H9 (cell line): ENCODE measurements at places on chromosomes 1 and 21.

GRCh38 chr1:182779530-182779929 is 10.0 kb upstream of the NPL start:
- DNase-seq, result no peak

DNA sequence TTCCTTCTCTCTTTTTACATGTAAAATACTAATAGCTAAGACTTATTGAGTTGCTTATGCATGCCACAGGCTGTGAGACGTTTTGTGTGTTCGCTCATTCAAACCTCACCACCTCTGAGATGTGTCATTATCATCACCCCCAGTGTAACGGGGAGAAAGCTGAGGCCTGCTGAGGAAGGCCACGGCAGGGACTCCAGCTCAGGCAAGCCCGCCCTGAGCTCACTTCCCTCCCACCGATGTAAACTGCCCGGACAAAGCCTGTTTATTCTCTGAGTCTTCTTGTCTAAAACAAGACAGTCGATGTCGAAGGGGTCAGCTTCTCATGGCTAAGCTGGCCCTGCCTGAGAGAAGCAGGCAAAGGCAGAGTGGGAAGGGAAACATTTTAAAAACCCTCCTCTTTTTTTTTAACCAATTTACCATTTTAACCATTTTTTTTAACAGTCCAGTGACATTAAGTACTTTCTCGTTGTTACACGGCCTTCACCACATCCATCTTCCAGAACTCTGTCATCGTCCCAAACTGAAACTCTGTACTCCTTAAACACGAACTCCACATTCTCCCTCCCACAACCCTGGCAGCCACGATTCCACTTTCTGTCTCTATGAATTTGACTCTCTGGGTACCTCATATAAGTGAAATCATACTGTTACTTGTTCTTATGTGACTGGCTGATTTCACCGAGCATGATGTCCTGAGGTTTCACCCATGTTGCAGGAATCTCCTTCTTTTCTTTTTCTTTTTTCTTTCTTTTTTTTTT is 204.8 kb upstream of the GALNT2 start:
- no peak for DNase-seq

DNA sequence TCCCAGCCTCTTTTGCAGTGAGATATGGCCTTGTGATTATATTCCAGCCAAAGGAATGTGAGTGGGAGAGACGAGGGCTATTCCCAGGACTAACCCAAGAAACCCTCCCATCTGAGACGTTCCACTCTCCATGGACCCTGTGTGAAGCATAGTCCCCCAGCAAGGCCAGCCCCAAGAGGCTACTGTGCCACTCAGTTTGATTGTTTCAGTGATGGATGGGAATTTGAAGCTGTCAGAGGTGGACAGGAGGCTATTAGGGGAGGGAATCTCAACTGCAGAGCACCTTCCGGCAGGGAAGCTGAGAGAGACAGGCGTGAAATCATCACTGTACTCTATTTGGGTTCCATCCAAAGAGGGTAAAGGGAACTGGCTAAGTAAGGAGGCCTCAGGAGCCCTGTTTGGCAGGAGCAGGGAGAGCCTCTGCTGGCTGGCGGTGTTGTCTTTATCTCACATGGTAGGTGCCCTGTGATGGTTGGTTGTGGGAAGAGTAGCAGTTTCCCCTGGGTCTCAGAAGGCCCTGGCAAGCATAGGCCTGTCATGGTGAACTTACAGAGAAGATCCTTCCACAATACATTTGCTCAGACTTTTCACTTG is 3.4 kb upstream of the TEX35 start:
- no peak for DNase-seq

DNA sequence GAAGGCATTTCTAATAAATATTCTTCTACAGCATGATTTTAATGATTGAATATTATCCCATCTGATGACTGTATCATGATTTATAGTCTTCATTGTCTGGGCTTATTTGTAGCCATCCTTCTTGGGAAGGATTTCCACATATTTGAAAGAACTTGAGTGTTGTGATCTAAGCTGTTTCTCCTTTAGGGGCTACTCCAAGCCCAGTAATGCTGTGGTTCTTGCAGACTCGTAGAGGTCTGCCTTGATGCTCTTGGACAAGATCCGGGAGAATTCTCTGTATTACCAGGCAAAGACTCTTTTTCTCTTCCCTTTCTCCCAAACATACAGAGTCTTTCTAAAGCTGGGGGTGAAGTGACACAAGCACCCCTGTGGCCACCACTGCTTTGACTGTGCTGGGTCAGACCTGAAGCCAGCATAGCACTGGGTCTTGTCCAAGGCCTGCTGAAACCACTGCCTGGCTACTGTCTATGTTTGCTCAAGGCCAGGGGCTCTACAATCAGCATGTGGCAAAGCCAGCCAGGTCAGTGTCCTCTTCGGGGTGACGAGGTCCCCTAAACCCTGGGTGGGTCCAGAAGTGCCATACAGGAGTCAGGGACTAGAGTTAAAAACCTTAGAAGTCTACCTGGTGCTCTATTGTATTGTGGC is 107.4 kb downstream of the GIPC2 start:
- DNase-seq, result no peak

DNA sequence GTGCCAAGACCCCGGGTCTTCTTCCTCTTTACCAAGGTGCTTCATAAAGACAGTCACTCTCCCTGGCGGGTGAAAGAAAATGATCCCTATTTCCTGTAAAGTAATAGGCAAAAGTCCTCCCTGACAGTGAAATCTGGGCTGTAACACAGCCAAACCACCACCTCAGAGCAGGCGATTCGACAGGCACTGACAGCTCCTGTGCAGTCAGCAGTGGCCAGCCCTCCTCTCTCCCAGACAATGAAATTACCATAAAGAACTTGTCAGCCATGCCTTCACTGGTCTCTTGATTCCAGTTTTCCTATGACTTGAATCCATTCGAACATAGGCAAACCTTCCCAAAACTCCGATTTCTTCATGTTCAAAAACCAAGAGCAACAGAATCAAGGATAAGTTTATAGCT is 492.2 kb upstream of the DAB1 start:
- no peak for DNase-seq

- DNase-seq, result no peak
Measured at GRCh38 chr1:59143133-59143487, 153.8 kb upstream of the FGGY start.

DNA sequence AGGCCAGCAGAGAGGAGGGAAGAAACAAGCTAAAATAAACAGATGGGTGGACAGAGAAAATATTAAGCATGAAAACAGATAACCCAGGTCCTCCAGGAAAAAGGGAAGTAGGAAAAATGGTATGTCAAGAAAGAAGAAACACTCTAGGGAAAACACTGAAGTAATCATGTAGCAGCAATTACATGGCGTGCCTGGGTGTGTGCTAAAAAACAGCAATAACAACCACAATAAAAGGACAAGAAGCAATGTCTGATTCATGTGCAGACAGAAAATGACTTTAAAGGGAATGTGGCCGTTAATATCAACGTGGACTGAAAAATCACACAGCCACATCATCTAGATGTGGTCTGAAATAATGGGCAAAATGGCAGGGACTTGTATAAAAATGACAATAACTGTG is 369.7 kb downstream of the PTBP2 start:
- DNase-seq, result no peak

- DNase-seq, result no peak
Measured at GRCh38 chr1:195744256-195744655, 864.0 kb downstream of the KCNT2 start.

GRCh38 chr21:14842601-14843000 is 222.2 kb downstream of the NRIP1 start:
- no peak for DNase-seq

DNA sequence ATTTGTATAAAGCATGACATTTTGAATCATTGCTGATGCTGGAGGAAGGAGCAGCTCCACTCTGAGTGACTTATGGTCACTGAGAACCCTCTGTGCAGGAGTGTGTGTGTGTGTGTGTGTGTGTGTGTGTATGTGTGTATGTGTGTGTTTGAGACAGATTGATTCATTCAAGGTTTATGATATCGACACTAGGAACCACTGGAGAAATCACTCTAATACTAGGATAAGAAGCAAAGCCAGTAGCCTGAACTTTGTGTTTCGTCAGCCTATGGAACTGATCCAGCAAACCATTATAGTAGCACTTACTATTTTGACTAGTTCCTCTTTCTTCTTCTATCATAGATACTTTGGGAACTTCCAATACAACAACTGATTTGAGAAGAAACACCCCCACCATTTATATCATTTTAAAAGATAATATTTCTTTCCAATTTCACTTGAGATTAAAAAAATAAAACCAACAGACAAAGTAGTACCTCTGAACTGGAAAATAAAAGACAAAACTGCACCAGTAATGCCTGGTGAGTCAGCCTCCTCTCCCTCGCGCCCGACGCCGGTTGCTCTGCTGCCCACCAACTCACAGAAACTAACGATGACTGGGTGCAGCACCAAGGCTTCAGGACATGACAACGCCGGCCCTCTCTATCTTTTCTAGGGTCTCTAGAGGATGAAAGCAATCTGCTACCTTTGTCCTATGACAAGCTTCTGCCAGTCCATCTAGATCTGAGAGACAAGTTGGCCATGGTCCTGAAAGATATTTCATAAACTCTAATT is 20.9 kb downstream of the SLAMF1 start:
- no peak for DNase-seq

DNA sequence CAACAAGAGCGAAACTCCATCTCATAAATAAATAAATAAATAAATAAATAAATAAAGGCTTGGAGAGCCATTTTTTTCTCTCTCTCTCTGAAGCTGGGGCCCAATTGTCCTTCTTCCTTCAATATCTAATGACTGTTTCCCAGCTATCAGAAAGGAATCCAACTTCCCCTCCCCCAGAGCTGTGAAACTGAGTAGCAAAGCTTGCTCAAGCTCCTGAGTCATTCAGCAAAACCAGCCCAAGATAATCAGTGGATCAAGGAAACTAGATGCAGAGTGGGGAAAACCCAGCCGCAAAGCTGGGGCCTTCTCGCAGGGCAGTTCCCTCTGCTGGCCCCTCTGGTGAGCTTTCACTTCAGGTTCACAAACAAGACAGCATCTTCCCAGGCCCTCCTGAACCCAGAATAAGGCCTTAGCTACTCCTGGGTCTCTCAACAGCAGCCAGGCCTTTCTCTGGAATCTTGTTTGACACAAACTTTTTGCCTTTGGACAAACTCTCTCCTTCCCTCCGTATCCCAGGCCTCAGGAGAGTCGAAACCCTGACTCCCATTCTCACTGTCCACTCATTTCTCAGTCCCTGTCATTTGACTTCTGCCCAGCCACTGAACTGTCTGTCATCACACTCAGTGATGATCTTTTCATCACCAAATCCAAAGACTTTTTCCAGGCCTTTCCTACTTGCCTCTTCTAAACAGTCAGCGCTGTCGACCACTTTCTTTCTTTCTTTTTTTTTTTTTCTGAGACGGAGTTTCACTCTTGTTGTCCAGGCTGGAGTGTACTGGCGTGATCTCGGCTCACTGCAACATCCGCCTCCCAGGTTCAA is 18.0 kb upstream of the PTP4A2 start:
- DNase-seq, result peak; percentile 67

DNA sequence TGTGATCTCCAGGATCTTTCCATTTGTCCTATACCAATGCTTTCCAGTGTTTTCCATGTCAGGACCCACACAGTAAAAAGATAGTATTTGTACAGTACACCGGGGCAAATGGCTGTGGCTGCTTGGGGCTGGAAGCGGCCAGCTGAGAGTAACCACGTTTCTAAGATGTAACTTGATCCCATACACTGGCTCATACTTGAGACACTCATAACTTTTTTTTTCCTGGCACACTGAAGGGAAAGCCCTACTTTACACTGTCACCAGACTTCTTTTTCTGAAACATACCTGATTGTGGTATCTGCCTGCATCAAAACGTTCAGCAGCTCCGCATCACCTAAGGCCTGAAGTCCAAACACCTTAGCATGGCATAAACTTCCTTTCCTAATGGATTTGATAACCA is 21.6 kb downstream of the VPS13D start:
- DNase-seq, result no peak

DNA sequence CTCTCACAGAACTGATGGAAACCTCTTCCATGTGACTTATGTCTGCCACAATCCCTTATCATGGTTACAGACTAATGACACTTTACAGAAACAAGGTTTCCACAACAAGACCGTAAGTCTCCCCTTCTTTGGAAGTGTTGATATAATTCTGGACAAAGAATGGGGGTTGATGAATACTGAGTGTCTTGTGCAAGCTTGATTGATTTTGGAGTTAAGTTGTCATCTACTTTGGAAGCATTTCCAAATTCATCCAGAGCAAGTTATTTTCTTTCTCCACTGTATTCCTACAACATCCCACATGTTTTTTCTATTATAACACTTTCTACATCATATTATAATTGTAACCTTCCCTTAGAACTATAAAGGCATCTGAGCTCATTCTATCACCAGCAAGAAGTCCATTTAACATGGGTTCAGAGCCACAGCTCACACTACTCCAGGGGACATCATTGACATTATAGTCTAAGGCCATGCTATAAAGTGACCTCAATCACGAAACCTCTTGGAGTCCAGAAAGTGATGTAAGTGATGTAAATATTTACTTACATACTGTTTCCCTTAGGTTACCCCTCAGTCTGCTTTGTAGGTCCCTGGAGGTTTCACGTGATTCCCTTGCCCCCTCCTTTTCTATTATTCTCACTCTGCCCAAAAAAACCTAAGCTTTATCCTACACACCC is 125.7 kb upstream of the PBX1 start:
- no peak for DNase-seq

- DNase-seq, result no peak
Measured at GRCh38 chr1:195697130-195697529, 911.1 kb downstream of the KCNT2 start.

GRCh38 chr1:210260096-210260495 is 27.5 kb downstream of the SERTAD4 start:
- no peak for DNase-seq

DNA sequence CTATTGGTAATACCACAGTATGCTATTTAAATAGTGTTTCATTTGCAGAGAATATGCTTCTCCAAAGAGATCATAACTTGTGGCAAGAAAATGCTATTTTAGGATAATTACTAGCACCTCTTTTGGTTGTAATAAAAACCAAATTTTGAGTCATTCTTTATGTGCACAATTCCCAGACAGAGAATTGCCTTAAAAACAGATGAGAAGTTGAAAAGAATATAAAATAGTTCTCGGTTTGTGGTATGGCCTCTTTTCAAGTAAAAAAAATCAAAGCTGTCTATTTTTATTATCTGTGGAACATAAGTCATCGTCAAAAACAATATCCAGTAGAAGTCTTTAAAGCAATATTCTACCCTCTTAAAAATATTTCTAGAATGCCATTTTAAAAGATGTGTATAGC is 185.9 kb downstream of the GREM2 start:
- DNase-seq, result no peak

GRCh38 chr1:156895927-156896326 is 2.4 kb downstream of the PEAR1 start:
- no peak for DNase-seq

- no peak for DNase-seq
Measured at GRCh38 chr1:84698151-84699110, 8.2 kb upstream of the SSX2IP start.

- no peak for DNase-seq
Measured at GRCh38 chr1:174789399-174789798, 210.3 kb upstream of the CACYBP start.

DNA sequence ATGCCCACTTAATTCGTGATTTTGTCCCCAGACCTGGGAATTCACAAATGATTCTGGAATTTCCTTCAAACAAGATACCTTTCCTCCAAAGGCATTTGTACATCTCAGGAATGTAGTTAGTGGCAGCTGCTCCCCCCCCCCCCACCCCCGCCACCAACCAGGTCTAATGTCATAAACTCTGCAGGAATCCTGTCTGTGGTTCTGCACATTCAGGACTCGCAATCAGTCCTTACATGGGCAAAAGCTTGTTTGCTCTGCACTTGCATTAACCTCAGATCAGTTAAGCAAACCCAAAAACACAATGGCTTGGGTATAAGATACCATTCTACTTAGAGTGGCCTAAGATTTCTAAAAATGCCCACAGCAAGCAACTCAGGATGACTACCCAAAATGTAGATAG is 143.8 kb downstream of the TGFB2 start:
- DNase-seq, result no peak
